CD4-positive, alpha-beta T cell treated with Interleukin-10 for 1 hour (primary cell): ENCODE measurements at places on chromosomes 3 and 15.

GRCh38 chr3:71490692-71491091, 92.8 kb downstream of the FOXP1 start:
- peak; percentile 29 for DNase-seq

- no peak for DNase-seq
Measured at GRCh38 chr3:121793078-121793477, 41.8 kb downstream of the IQCB1 start.

- DNase-seq = no peak
Measured at GRCh38 chr3:127848131-127849129, 26.1 kb upstream of the MGLL start.

- DNase-seq = no peak
Measured at GRCh38 chr3:186069199-186069598, 39.7 kb downstream of the ETV5 start.

DNA sequence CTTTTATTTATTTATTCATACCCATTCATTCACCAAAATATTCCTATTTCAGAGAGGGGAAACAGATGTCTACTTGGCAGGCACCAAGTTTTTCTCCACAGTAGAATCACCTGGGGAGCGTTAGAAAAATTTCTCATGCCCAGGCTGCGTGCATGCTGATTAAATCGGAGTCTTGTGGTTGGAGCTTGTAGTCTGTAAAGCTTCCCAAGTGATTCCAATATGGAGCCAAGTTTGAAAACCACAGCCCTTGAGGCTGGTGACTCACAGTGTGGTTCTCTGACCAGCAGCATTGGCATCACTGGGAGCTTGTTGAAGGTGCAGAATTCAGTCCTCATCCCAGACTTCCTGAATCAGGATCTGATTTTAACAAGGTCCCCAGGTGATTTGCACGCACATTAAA, 49.7 kb downstream of the PDHB start:
- no peak for DNase-seq

DNA sequence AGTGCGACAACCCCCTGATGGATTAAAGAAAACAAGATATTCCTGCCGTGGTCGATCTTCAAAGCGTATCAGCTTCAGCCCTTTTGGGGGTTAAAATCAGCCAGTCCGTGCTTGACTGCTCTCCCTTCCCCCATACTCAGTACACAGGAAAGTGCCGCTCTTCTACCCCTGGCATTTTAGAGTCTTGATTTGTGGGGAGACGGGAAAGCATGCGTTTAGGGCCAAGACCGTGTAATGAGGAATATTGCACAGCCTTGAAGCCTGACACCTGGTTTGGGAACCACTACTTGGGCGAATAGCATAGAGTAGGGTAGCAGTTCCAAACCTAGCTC, 540 bp upstream of the EDC3 start:
- DNase-seq = no peak

DNA sequence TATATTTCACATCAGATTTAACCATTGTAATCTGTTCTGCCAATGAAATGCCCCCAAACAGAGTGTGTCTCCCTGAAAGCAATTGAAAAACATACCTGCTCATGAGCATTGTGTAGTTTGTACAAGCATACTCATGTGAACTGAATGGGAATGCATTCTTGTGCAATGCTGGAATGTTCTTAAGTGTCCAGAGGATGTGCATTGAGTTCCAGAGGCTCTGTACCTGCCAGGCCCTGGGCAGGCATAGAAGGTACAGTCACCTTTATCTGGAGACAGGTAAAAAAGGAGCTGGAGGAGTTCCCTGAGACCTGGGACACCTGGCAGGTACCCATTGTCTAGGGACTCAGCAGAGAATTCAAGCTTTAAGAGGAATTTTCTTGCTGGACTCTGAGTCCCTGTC, 2.8 kb downstream of the MRAS start:
- no peak for DNase-seq

GRCh38 chr15:56042982-56043980, 49.9 kb upstream of the NEDD4 start:
- peak; percentile 81 for DNase-seq

- DNase-seq = no peak
Measured at GRCh38 chr3:49626101-49626581, 48.0 kb upstream of the APEH start.

DNA sequence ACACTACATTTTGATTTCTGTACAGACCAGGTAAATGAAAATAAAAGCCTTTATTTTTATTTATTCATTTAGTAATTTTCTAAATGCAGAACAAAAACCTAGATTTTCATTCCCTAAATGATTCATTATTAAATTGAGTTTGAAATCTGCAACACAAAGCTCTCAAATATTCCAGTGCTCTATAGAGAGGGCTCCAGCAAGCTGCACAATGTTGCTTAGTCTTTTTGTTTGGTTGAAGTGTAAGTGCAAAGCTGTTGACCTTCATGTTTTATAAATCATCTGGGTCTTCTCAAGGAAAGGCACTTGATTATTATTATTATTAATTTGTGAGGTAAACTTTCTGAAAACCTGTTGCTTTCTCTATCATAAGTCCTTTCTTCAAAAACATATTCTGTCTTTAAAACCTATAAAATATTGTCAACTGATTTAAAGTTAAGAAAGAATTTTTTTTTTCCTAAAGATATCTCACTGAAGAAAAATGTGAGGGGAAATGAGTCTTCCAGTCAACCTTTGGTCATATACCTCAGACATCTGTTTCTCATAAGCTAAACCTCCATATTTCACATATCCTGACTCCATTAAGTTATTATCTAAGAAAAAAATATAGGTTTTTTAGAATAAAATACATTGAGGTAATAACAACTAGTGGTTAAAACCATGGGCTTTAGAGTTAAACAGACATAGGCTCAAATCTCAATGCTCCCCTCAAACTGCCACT, 100.7 kb downstream of the ZIC4 start:
- no peak for DNase-seq

GRCh38 chr3:29281344-29282241, 722 bp downstream of the RBMS3 start:
- peak; percentile 6 for DNase-seq

DNA sequence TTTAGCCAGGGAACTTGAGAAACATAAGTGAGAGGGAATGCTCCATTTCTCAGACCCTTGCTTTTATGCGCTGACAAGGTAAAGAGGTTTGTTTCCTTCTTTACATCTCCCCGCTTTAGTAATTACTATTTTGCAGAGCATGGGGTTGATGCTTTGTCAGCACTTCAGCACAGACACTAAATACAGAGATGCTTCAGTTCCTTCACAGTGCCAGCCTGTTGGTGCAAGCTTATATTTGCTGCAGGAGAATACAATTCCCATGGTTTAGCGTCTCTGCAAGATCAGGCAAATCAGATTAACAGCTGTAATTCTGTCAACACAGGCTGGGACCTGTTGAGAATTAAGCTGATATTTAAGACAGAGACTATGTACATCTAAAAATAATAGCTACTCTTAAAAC, 2.9 kb downstream of the FMN1 start:
- DNase-seq = no peak

GRCh38 chr3:1346386-1346785, 253.6 kb downstream of the CNTN6 start:
- no peak for DNase-seq

- DNase-seq = no peak
Measured at GRCh38 chr15:78266229-78266628, 1.9 kb downstream of the DNAJA4 start.

DNA sequence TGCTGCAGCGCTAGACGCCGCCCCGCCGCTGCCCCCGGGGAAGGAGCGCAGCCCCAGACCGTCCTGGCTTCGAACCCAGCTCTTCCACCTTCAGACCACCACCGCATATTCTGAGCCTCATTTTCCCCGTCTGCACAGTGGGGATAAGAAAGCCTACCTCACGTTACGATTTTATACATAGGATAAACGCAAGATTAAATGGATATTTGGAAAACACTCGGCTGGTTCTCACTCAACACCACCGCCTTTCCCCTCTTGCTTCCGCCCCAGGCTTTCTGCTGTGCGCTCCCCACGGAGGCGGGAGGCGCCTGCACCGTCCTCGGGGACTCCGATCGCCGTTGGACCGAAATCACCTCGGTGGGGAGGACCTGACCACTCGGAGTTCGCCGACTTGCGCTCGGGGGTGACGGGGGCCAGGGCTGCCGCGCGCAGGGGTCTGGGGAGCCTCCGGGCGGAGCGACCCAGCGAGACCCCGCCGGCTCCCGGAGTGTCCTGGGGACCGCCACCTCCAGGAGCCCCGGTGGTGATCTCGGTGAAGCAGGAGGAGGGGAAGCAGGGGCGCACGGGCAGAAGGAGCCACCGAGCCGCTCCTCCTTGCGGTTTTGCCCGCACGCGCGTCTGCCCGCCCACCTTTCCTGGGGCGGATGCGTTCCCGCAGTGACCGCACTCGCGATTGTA, 4.0 kb downstream of the FBXL22 start:
- peak; percentile 56 for DNase-seq

DNA sequence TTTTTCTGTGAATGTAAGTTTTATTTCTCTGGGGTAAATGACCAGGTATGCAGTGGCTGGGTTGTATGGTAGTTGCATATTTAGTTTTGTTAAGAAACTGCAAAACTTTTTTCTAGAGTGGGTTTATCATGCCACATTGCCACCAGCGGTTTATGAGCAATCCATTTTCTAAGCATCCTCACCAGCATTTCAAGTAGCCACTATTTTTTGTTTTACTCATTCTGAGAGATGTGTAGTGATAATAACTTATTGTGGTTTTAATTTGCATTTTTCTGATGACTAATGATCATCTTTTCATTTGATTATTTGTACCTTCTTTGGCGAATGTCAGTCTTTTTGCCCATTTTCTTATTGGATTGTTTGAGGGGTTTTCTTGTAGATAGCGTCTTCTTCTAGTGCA, 56.2 kb downstream of the SPRED1 start:
- no peak for DNase-seq

GRCh38 chr3:105367406-105368213, 901 bp downstream of the ALCAM start:
- peak; percentile 77 for DNase-seq

DNA sequence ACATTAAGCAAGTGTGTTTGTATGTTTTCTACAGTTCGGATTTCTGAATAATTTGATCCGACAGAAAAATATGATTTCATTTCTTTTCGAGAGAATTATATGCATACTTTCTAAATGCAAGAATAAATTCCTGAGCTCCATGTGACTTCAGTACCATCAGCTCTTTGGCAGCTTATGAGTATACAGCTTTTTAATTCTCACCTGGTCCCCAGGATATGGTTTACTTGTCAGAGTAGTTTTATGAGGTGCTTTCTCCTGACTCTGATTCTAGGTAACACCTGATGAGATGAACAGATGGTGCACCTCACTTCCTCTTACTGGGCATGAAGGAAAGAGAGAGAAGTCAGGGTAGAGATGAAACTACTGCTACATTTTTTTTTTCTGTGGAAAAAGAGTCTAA, 3.1 kb downstream of the HGD start:
- DNase-seq = no peak

GRCh38 chr3:44439499-44440295, 37.8 kb downstream of the ZNF445 start:
- peak; percentile 78 for DNase-seq

DNA sequence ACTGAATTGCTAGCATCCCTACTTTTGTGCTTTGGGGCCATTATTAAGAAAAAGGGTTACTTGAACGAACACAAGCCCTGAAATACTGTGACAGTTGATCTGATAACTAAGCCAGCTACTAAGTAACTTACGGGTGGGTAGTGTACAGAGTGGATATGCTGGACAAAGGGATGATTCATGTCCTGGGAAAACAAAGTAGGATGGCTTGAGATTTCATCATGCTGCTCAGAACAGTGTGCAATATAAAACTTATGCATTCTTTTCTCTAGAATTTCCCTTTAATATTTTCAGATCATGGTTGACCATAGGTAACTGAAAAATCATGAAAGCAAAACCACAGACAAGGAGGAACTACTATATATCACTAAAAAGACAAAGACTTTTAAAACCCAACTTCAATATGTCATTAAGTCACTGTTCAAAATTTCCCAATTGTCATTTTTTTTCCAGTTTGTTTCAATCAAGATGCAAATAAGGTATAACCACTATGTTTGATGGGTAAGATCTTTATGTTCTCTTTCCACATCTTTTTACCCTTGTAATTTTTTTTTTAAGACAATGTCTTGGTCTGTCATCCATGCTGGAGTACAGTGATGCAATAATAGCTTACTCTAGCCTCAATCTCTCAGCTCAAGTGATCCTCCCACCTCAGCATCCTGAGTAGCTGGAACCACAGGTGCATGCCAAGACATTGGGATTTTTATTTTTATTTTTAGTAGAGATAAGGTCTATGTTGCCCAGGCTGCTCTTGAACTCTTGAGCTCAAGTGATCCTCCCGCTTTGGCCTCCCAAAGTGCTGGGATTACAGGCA, 67.7 kb downstream of the IFT80 start:
- DNase-seq = no peak

- DNase-seq = no peak
Measured at GRCh38 chr3:23115171-23115877, 87.8 kb upstream of the UBE2E2 start.

DNA sequence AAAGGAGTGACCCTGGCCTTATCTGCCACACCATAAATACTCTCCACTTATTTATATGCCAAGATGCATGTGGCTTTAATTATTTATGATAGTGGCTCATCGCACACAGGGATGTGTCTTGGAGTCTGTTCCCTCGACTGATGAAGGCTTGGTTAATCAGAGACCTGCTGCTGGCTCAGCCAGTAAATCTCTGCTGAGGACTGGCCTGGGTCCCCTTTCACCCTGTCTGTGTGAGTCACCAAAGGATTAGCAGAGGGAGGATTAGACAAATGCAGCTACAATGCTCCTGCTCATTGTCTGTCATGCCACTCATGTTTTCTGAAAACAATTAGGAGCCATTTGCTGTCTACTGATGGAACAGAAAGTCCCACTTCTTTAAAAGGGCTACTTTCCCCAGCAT, 226.8 kb downstream of the NTRK3 start:
- no peak for DNase-seq

DNA sequence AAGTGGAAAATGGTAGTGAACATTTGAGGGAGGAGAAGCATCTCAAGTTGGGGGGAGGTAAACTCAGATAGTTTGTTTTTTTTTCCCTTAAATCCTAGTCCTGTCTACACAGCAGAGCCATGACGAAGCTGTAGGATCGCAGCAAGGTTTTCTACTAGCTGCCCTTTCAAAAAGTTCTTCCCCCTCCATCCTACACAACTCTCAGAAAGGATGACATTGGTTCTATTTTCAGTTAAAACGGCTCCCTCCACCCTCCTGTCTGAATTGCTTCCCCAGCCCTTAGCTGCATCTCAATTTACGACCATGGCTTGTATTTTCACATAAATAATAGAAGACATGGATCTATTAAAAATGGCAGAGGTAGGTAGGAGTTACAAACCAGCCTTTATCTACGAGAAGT, 2.2 kb downstream of the HOMER2 start:
- no peak for DNase-seq

- DNase-seq = no peak
Measured at GRCh38 chr15:43361313-43361903, 9.4 kb downstream of the ZSCAN29 start.
